ENCODE measurements at places on chromosomes 3 and 15.

- peak; percentile 77 for DNase-seq
Observed at GRCh38 chr15:38748710-38749109, 184.1 kb upstream of the RASGRP1 start.

GRCh38 chr3:9721015-9721699 lies 10.4 kb upstream of the BRPF1 start:
- DNase-seq: no peak

- no peak for DNase-seq
Observed at GRCh38 chr3:79427081-79427480, 340.7 kb downstream of the ROBO1 start.

- no peak for DNase-seq
Observed at GRCh38 chr3:135366816-135367215, 571.8 kb downstream of the EPHB1 start.

DNA sequence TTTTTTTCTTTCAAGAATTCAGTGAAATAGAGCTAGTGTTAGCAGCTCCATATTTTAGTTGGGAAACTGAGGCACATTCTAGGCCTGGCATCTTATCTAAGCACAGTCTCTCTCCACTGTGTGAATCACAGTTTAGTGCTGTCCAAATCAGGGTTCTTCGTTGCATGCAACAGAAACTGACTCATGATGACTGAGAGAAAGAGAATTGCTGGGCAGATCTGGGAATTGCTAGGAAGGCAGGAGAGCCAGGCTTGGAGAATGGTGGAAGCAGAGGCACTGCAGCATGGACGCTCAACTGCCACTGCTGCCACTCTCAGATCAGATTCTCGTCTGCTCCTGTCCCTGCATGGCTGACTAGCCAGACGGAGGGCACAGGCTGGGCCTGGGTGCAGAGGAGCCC lies 40.7 kb upstream of the CHST2 start:
- DNase-seq: peak; percentile 71

DNA sequence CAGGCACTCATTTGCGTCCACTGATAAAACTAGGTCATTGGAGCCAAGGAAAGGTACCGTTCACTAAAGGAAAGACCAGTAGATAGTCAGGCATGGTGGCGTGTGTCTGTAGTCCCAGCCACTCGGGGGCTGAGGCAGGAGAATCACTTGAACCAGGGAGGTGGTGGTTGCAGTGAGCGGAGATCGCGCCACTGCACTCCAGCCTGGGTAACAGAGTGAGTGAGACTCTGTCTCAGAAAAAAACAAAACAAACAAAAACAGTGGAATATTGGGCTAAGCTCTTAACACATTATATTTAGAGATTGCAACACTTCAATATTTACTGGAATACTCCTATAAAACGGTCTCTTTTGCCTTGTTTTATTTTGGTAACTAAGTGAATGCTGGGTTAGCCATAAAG lies 17.4 kb downstream of the MAP2K1 start:
- DNase-seq: no peak

GRCh38 chr3:33060609-33061337 lies 36.2 kb downstream of the GLB1 start:
- no peak for DNase-seq

DNA sequence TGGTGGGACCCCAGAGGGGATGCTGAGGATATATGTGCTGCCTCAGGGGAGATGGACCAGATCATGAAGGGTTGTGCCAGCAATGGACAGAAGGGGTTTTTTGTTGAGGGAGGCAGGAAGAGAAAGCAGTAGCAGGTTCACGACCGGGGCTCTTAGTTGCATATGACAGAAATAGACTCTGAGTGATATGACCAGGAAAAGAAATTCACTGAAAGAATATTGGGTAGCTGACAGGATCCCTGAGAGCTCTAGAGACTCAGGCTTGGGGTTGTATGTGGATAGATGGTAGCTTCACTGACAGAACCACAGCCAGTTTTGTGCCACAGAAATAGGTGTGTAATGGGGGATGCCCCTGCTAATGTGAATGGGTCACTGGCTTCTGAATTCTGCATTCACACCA lies 241.6 kb downstream of the ZNF621 start:
- no peak for DNase-seq

DNA sequence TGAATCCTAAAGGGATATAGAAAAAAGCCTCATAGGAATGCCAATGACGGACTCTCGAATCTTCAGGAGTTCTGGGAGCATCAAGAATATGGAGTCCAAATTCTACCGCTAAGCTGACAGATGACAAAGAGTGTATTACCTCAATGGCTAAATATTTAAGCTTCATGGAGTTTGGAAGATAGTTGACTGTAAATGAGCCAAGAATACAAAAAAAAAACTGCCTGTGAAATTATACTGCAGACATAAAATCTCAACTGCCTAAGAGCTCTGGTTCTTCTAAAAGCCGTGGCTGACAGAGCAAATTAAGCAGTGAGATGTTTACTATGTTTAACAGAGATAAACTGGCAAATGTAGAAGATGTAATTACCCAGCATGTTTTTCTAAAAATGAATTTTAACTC lies 140.0 kb downstream of the GADL1 start:
- no peak for DNase-seq

- peak; percentile 66 for DNase-seq
Observed at GRCh38 chr15:32851572-32851971, 133.8 kb downstream of the GREM1 start.

GRCh38 chr3:81308306-81308705 lies 453.1 kb downstream of the GBE1 start:
- DNase-seq: no peak

GRCh38 chr15:31131853-31132375 lies 30.4 kb upstream of the TRPM1 start:
- no peak for DNase-seq

DNA sequence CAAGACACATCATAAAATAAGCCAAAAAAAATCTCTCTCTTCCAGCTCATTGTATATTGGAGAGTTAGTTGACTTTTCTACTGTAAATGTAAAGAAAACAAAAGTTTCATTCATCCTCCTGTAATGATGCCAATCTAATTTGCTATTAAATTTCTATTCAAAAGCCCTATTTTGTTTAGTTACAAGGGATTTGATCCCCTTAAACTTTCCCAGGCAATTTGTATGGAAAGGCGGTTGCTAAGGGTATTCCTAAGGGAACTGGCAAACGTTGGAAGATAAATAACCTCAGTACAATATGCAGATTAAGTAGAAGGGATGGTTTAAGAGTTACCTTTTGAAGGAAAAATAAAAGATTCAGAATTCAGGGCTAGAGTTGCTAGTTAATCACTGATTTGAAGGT lies 352.7 kb downstream of the TIGIT start:
- no peak for DNase-seq

GRCh38 chr15:41921639-41922038 lies 27.8 kb upstream of the SPTBN5 start:
- DNase-seq: no peak

DNA sequence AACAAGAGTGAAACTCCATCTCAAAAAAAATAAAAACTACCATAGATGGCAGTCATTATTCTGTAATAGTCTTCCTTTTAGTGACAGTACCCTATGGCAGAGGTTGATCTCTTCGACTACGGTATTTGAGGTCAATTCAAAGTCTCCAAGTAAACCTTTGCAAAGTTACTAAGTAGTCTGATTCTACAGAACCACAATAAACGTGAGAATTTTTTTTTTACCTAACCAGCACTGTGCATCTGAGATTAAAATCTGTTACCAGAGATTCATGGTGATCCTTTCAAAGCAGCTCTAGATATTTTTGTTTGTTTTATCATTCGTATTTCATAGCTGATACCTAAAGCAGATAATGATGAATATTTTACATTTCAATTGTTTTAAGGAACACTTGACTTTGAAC lies 86.6 kb upstream of the CHD2 start:
- no peak for DNase-seq

DNA sequence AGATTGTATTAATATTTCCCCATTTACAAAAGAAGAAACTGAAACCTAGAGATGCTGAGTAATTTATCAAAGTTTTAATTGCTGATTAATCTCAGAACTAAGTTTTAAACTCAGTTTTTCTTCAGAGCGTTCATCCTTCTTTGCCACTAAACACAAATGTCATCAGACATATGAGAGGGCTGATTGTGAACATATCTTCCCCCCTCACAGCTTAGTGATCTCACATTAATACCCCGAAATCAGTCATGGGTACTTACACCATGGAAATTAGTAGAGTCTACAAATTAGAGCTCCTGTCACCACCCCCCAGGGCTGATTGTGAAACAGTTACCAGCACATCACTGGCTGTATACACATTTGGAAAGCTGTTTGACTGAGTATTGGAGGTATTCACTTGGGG lies 189.3 kb upstream of the SGO1 start:
- DNase-seq: no peak

- DNase-seq: peak; percentile 17
Observed at GRCh38 chr15:99632521-99632920, 66.7 kb downstream of the MEF2A start.

Data from mammary epithelial cell (primary cell).